ENCODE measurements at places on chromosomes 16 and 17.
A peak's percentile ranks its signal among the peaks of the same experiment; 100 is the strongest.

GRCh38 chr16:68575082-68575481 is 36.0 kb downstream of the ZFP90 start:
- no peak for DNase-seq

GRCh38 chr17:9918804-9919352 is 13.8 kb upstream of the RCVRN start:
- DNase-seq: no peak

- peak; percentile 8 for DNase-seq
These were observed 1.3 kb upstream of the LRRC37A3 start for GRCh38 chr17:64920419-64921172.

- DNase-seq: no peak
These were observed 22.7 kb upstream of the KIF19 start for GRCh38 chr17:74303305-74303704.

- peak; percentile 33 for DNase-seq
These were observed 18.5 kb downstream of the RGS9 start for GRCh38 chr17:65155622-65156021.

- no peak for DNase-seq
These were observed 7.5 kb downstream of the MARCHF10 start for GRCh38 chr17:62800585-62800984.

DNA sequence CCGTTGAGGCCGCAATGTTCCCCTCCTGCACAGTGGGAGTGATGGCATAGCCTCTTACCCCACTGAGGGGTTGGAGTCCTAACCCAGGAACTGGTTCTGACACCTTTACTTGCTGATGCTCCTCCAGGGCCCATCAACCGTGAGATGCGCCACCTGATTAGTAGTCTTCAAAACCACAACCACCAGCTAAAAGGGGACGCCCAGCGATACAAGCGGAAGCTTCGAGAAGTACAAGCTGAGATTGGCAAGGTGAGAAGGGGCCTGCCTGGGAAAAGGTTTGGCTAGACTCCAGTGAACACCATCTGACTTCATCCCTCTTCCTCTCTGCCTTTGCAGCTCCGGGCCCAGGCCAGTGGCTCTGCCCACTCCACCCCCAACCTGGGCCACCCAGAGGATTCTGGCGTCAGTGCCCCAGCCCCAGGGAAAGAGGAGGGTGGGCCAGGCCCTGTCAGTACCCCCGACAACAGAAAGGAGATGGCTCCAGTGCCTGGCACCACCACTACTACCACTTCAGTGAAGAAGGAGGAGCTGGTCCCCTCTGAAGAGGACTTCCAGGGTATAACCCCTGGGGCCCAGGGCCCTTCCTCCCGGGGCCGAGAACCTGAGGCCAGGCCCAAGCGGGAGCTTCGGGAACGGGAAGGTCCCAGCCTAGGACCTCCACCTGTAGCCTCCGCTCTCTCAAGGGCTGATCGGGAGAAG is 5.8 kb downstream of the RNF40 start:
- peak; percentile 70 for DNase-seq

DNA sequence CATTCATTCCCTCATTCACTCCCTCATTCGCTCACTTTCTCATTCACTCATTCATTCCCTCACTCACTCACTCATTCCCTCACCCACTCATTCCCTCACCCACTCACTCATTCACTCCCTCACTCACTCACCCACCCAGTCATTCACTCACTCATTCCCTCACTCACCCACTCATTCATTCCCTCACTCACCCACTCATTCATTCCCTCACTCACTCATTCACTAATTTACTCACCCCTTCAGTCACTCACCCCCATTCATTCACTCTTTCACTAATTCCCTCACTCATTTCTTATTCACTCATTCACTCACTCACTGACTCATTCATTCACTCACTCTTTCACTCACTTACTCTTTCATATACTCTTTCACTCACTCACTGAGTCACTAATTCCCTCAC is 303.1 kb downstream of the C16orf95 start:
- DNase-seq: no peak

GRCh38 chr17:67111327-67111726 is 67.0 kb downstream of the CACNG1 start:
- DNase-seq: no peak

- DNase-seq: peak; percentile 31
These were observed 5.4 kb downstream of the PGS1 start for GRCh38 chr17:78383725-78384471.

GRCh38 chr17:29021226-29021625 is 15.4 kb upstream of the SEZ6 start:
- no peak for DNase-seq

DNA sequence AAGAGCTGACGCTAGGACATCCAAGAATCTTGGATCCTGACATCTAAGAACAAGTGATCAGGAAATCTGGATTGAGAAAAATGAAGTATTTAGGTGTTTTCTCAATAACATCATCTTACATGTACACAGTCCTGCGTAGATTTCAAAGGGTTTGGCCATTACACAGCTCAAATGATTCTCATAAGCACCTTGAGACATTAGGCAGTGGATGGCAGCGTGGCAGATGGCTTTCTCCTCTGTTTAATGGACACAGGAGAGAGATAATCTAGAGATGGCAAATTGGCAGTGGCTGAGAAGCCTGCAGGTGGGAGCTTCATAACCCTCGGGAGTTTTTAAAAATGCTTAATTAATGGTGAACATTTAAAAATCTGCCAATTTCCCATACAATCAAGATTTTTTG is 137.5 kb downstream of the ZFHX3 start:
- no peak for DNase-seq

DNA sequence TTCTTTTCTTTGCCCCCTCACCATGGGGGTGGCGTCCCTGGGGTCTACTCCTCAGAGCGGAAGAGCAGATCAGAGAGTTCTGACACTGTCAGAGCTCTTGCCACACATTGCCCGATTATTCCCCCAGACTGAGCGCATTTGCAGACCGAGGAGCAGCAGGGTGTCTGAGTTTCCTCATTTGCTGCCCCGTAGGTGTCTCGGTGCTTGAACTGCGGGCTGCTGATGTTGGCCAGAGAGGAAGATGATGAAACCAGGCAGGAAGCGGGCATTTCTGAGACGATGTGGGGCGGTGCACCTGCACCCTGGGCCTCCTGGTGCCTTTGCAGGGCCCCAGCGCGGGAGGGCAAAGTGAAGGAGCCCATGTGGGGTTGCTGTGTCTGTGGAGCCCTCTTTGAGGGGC is 55.2 kb downstream of the ARSG start:
- peak; percentile 85 for DNase-seq

DNA sequence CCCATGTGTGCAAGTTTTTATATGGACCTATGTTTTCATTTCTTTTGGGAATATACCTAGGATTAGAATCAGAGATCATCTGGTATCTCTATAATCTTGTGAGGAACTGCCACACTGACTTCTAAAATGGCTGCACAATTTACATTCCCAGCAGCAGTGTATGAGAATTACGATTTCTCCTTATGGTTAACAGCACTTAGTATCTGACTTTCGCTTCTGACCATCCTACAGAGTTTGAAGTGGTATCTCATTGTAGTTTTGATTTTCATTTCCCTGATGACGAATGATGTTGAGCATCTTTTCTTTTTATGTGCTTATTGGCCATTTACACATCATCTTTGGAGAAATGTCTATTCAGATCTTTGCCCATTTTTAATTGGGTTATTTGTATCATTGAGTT is 10.0 kb downstream of the C16orf96 start:
- no peak for DNase-seq

- DNase-seq: no peak
These were observed 218.0 kb downstream of the C16orf95 start for GRCh38 chr16:87098976-87099720.

DNA sequence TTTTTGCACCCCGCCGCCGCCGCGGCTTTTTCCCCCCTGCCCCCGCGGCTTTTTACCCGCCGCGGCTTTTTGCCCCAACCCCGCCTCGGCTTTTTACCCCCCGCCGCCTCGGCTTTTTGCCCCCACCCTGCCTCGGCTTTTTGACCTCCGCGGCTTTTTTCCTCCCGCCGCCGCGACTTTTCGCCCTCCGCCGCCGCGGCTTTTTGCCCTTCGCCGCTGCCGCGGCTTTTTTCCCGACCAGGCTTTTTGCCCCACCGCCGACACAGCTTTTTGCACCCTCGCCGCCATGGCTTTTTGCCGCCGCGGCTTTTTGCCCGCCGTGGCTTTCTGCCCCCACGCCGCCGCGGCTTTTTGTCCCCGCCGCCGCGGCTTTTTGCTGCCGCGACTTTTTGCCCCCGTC is 137.0 kb upstream of the TP53TG3D start:
- peak; percentile 0 for DNase-seq

- no peak for DNase-seq
These were observed 63.2 kb downstream of the ENGASE start for GRCh38 chr17:79137789-79138165.

- DNase-seq: no peak
These were observed 38.9 kb downstream of the KANSL1 start for GRCh38 chr17:46154151-46154816.

GRCh38 chr17:1697681-1698080 is 12.5 kb downstream of the TLCD2 start:
- no peak for DNase-seq

DNA sequence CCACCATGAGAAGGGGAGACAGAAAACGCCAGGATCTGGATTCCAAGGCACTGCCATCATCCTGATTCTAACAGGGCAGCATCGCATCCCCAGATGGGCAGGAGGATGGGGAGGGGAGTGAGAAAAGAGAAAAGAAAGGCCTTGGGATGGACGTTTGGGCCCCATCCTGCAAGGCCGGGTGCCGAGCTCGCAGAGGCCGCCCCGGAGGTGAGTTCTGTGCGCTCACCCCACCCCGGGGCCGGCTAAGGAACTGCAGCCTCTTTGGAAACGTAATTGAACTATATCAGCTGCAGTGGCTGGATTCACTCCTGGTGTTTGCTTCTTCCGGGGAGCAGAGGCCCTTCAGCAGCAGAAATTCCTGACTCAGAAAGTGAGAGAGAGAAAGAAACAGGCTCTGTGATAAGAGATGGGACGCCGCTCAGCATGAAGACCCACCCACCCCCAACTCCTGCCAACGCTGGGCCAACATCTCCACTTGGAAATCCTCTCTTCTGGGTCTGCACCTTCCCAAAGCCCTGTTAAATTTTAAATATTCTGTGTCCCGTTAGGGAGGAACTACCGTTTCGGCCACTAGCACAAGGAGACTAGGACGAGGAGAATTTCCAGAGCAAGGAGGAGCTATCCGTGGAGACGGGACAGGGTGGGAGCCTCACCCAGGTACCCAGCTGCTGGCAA is 8.5 kb upstream of the SSTR2 start:
- peak; percentile 77 for DNase-seq

- no peak for DNase-seq
These were observed 13.3 kb downstream of the CAVIN1 start for GRCh38 chr17:42409523-42410318.

GRCh38 chr16:85577899-85578598 is 35.1 kb upstream of the GSE1 start:
- DNase-seq: no peak

DNA sequence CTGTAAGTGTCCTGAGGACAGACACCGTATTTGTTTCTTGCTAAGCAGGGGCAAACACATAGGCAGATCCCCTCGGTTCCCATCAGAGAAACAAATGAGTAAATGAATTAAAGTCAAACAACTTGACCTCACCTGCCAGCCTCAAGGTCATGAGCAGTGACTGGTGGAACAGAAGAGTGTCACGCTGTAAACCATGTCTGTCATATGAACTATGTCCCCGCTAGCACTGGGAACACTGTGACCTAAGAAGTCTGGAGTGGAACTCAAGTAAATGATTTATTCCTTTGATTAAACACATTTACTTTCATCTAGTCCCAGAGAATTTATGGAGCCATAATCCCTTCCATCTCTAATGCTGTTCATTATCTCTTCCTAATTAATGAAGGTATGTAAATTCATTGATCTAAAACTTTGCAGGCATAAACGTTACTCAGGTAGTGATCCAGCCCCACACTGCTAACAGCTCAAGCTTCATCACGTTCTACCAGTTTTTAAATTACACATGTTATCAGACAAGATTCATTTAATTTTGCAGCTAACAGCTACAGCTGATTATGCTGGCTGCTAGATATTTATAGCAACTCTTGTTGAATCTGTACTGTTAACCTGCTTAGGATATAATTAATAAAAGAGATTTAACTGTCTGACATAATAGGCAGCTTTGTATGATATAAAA is 38.7 kb downstream of the CPPED1 start:
- DNase-seq: no peak
